ENCODE measurements at places on chromosomes 6 and 20. TPM values are rescaled to one million over a fixed set of nuclear protein-coding genes. Genes with fewer than 3 reads are reported as not detected.

Gene TRIM40
- not detected for total RNA-seq

Gene SMOC2
- not detected for total RNA-seq

Gene DNMT3B
- 4.6 TPM for total RNA-seq

Gene TCFL5
- 4.8 TPM for total RNA-seq

All from A549 treated with CpdA at 1 μM for 4 hours (cell line).